T-helper 2 cell treated with Interferon-gamma antibody and Interleukin-4, amounts not matched to agents 5 μg/mL and 100 μg/mL, for 36 hours (primary cell): ENCODE measurements at places on chromosomes 1 and 21.

DNA sequence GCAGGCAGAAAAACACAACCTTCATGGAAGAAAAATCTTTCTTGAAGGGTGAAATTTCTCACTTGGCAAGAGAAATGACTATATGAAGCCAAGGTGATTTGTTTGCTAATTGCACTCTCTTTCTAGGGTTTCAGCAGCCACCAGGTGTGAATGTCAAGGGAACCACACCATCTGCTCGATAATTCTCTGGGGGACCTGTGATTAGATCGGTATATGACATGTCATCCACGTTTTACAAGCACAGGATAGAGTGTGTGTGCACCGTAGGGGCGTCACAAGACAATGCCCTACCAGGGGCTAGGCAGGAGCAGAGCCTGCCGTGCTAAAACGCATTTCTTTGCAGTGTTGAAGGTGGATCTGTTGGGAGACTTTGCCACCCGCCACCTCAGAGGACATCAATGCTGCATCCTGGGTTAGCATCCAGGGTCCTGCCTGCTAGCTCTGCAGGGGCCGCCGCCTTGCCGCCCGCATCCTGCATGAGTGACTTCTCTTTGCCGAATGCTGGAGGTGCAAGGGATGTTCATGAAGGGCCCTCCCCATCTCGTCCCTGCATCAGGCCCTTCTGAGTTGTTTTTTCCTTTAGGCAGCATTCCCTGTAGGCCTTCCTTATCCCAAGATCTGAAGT is 37.8 kb upstream of the CCSAP start:
- no peak for DNase-seq

DNA sequence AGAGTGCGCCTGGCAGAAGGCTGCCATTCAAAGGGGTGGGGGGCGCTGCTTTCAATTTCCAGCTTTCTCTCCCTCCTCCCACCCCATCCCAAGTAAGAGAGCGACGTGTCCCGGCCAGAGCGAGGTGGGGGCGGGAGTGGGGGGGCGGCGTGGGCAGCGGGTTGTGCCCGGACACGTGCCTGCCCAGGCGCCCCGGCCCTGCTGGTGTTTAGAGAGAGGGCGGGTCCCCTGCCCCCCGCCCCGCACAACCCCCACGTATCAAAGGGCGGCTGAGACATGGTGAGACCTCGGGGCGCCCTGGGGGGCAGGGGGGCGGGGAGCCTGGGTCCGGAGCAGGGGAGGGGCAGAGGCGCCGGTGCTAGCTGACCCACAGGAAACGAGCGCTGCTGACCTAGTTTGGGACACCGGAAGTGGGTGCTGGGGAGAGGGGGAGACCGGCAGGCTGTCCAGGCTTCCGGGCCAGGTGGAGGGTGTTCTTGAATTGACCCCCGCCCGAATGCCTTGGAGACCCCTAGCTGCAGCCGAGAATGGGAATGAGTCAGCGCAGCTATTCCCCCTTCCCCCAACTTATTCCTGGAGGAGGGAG is 1.3 kb downstream of the ZBTB7B start:
- DNase-seq: no peak

- DNase-seq: no peak
Measured at GRCh38 chr1:39061951-39062350, 35.8 kb downstream of the NDUFS5 start.

- DNase-seq: no peak
Measured at GRCh38 chr1:248421384-248421783, 18.5 kb downstream of the OR2T1 start.

DNA sequence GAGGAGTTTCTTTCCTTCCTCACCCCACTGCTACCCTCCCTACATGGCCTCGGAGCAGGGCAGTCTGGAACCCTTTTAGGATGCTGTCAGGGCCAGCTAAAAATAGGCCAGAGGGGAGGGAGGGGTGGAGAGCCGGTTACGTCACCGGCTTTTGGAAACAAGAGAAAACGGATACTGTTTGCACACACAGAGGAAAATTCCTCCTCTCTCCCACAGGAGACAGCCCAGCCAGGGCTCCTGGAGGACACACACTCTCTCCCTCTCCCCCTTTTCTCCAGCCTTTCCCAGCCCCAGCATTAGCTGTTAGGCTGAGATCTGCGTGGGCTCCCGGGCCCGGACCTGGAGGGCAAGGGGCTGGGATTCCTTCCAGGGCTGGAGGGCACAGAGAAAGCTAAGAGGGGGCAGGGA is 20.0 kb upstream of the ALDH4A1 start:
- no peak for DNase-seq
